ENCODE measurements at places on chromosomes 13 and 19.

GRCh38 chr19:17860331-17860992 is 752 bp downstream of the RPL18A start:
- DNase-seq = no peak

DNA sequence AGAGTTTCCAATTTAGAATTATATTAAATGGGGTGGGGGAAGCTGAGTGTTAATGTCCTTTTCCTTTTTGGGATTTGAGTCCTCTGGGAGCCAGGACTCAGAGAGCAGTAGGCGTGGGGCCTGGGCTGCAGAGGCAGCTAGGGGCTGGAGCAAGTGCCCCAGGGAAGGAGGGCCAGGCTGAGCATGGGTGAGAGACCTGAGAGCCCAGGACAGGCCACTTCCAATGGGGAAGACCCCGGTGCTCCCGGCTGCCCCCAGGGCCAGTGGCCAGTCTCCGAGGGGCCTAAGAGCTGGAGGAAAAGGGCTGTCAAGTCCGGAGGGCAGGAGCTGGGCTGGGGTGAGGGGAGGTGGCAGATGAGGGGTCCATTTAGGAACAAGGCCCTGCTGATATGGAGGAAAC is 371.5 kb downstream of the ZNF536 start:
- no peak for DNase-seq

DNA sequence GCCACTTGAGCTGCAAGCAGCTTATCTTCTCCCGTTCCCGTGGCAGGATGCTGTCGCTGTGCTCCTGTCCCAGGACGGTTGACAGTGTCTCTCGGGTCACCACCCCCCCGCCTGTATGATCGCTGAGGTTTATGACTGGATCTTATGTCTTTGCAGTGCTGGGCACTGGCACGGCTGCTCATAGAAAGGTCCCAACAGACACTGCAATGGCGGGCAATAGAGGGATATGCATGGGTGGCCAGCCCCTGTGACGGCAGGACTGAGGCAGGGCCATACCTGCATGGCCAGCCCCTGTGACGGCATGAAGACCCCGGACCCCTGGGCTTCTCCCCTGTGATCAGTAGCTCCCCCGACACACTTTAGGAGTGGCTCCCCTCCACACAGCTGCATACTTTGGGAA is 307.2 kb downstream of the TEX29 start:
- DNase-seq = no peak

DNA sequence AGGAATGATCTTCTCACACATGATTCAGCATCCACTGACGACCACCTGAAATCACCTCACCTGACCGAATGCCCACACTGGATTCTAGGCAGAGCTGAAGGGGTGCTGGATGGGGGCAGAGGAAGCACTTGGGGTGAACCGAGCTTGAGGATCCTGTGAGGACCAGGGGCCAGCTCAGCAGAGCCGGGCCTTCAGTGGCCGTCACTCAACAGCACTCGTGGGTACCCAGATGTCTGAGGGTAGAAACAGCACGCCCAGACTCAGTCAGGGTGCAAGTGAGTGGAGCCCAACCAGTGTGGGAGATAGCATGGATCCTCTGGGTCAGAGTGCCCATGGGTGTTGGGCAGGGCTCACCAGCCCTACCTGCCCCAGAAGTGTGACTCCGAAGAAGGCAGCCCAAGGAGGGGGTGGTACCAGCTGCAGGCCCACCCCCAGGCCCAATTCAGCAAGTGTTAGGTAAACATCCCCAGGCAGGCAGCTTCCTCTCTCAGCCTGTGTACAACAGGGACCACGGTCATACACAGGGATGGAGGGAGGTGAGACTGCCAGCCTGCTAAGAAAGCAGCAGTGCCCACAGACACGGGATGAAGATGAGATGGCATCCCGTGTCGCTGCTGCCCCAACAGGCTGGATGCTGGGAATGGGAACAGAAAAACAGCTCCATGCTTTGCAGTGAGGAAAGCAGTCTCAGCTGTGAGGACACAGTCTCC is 16.6 kb downstream of the GJA3 start:
- no peak for DNase-seq

DNA sequence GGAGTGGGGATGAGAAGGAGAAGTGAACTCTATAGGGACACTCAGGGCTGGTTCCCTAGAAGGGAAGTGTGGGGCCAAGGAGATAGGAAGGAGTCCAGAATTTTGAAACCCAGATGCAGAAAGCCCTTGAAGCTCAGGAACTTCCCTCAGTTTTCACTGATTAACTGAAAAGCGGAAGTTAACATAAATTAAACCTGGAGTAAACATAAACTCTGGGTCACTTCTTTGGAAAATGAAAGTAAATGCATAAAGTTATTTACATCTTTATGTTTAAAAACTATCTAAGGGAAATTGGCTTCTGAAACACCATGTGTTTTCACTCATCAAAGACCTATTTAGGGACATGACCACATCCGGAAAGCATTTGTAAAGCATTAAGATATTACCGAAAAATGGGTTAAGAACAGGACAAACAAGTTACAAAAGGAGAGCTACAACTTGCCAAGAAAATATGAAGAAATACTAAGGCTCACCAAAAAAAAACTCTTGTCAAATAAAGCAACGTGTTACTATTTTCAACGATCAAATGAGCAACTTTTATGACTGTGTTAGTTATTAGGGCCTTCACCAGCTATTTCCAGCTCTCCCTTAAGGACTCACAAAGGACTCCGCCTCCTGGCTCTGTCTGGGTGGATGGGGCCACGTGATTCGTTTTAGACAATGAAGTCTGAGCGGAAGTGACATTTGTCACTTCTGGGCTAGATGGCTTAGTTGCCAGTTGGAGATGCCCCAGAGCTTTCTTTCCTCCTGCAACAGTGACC is 439.1 kb upstream of the ZNF507 start:
- no peak for DNase-seq

DNA sequence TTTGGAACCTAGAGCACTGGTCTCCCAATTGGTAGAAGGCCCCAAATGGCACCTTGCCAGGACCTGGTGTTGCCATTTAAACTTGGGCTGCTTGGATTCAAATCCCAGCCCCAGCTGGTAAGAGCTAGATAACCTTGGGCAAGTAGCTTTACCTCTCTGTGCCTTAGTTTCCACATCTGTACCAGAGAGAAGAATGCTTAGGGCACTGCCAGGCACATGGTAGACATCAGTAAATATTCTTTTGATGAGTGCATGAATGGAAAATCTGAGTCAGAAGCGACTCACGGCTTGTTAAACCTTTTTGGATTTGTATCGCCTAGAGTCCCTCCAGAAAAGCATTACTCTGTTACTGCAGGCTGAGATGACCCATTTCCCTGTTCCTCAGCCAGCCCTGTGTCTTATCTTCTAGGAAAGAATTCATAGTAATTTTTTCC is 90.9 kb downstream of the SIPA1L3 start:
- DNase-seq = peak; percentile 32

Measured in activated CD4-positive, alpha-beta T cell treated with anti-CD3 and anti-CD28 coated beads, Interleukin-2, Interleukin-4, amounts not matched to agents 100 ng/mL and 50 ng/mL, durations not matched to agents 16 hours and 8 hours (primary cell).